ENCODE measurements at places on chromosomes 1 and 21. TPM values are rescaled to one million over a fixed set of nuclear protein-coding genes. Genes with fewer than 3 reads are reported as not detected.

GRCh38 chr1:177021687-177022086 lies 142.8 kb downstream of the ASTN1 start:
- DNase-seq, result no peak

DNA sequence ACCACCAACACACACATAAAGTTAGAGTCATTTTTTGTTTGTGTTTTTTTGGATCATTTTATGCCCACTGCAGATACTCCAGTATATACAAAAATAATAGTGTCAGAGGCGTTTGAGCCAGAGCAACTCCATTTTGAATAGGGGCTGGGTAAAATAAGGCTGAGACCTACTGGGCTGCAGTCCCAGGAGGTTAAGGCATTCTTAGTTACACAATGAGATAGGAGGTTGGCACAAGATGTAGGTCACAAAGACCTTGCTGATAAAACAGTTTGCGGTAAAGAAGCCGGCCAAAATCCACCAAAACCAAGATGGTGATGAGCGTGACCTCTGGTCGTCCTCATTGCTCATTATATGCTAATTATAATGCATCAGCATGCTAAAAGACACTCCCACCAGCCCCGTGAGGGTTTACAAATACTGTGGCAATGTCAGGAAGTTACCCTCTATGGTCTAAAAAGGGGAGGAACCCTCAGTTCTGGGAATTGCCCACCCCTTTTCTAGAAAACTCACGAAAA lies 40.6 kb downstream of the GJA5 start:
- no peak for DNase-seq

DNA sequence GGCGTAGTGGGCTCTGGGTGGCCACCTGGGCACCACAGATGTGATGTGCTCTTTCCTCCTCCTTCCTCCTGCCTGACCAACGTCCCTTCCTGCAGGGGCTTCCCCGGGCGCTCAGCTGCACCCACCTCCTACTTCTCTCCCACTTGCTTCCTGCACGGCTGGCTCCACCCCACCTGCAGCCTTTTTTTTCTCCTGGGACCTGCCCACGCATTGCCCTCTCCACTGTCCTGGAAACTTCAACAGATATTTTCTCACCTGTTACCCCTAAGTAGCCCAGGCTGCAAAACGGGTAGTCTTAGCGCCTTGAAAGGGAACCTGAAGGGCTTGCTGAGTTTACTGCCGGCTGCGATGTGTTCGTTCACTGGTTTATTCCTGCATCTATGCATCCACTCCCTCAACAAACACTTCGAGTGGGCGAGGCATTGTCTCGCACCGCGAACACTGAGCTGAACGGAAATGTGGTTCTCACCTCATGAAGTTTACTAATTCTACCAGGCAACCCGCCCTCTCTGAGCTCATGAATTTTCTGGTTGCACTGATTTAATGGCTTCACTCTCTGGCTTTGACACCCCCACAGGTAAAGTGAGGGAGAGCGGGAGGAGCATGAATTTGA lies 23.6 kb downstream of the ZBTB18 start:
- no peak for DNase-seq

LEFTY1 gene
- 2.7 TPM for polyA plus RNA-seq

ADGRB2 gene
- polyA plus RNA-seq, result 142 TPM

All from spinal cord (tissue), 10 donors.